ENCODE measurements at places on chromosomes 1 and 21.
A peak's percentile ranks its signal among the peaks of the same experiment; 100 is the strongest.

DNA sequence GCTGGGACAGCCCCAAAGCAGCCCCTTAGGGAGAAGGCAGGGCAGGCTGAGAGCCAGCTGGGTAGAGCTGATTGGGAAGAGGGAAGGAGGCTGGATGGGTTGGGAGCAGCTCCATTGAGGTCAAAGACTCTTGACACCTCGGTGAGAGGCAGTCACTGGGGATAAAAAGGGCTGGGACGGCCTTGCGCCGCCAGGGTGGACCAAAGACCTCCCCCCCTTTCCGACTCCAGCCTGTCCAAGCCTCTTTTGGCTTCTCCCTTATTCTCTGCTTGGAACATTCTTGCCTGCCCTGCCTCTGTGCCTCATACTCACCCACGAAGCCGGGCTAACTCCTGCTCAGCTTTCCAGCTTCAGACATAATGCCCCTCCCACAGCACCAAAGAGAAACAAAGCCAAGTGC lies 51.1 kb downstream of the LRRC38 start:
- DNase-seq = no peak

GRCh38 chr1:156291226-156292061 lies 4.0 kb downstream of the GLMP start:
- DNase-seq = no peak

- no peak for DNase-seq
Measured at GRCh38 chr1:244431166-244431565, 20.5 kb downstream of the ADSS2 start.

GRCh38 chr21:36513430-36513829 lies 33.5 kb upstream of the CLDN14 start:
- DNase-seq = no peak

DNA sequence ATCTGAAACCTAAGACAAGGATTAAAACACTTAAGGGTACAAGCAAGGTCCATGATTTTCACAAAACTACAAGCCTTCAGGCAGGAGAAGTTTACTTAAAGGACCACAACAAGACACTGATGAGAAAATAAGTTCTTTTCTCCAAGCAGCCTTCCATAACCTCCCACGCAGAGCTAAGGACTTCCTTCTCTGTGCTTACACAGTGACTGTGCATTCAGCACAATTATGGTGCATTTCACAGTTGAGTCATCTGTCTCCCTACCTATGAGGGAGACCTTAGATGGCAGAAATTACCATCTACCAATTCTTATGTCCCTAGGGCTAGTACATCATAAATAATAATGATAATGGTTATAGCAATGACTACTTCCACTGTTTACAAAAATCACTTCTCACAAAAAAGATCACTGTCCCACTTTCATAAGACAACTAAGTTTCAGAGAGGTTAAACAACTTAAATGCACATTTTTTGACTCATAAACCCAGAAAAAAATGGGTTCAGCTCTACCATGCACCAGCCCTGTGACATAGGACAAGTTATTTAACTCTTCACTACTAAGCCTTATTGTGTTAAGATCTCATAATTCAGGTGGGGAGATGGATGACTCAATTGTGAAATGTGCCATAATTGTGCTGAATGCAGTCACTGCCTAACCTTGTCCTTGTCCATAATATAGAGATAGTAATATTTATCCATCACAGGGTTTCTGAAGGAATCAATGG lies 45.3 kb downstream of the TARBP1 start:
- DNase-seq = no peak

DNA sequence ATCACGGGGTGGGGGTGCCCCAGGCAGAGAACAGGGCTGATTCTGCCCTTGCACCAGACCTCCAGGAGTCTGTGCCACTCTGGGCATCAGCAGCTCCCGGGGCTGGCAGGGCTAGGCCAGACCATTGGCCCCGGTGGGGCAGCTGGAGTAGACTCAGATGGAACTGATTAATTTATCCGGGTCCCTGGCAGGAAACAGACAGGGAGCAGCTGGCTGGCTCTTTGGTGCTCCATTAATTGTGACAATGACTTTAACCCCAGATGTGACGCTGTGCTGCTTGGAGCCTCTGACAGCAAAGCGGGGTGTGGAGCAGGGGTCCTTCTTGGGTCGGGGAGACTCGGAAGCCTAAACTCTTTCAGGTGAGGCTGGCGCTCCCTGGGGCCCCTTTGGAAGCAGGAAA lies 9.5 kb downstream of the EPHA8 start:
- no peak for DNase-seq

- DNase-seq = no peak
Measured at GRCh38 chr1:97340951-97341350, 579.9 kb downstream of the DPYD start.

DNA sequence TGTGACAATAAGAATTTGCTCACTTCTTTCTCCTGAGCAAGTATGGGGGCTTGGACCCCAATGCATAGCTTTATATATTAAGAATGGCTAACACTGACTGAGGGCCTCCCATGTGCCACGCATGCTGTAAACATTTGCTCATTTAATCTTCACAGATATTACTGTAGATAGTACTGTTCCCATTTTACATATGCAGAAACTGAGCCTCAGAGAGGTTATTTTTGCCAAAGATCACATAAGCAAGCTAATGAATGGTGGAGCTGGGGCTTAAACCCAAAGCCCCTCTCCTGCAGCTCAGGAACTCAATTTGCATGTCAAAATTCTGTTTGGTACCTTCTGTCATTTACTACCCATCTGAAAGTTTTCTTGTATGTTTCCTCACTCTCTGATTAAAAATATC lies 163.5 kb upstream of the NFIA start:
- no peak for DNase-seq

DNA sequence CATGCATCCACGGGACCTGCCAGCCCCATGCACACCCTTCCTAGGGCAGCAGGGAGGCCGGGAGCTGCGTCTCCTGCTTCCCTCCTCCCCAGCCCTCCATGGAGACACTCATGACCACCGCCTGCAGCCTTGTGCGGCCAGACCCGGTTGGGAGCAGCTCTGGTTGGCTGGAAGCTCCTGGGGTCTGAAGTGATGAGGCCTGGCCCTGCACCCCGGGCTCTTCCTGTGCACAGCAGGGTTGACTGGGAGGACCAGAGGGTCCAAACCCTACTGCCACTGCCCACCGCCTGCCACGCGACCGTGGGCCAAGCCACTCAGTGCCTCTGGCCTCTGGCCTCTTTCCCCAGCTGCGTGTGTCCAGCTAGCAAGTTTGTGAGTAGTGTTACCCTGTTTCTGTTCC lies 111.1 kb upstream of the COL6A1 start:
- no peak for DNase-seq

DNA sequence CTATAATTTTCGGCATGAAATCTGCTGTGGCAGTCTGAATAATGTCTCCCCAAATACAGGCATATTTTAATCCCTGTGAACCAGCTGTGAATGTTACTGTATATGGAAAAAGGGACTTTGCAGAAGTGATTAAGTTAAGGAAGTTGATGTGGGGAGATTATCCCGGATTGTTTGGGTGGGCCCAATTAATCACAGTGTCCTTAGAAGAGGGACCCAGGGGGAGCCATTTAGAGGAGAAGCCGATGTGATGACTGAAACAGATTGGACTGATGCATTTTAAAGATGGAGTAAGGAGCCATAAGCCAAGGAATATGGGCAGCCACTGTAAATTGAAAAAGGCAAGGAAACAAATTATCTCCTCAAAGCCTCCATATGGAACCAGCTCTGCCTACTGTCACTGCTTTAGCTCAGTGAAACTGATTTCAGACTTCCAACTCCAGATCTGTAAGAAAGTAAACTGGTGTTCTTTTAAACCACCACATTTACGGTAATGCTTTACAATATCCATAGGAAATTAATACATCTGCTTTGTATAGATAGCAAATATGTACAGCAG lies 61.1 kb upstream of the GPR88 start:
- no peak for DNase-seq

GRCh38 chr1:233721004-233721595 lies 107.2 kb downstream of the KCNK1 start:
- no peak for DNase-seq

- no peak for DNase-seq
Measured at GRCh38 chr1:158145173-158145719, 35.4 kb upstream of the CD1D start.

GRCh38 chr1:160460683-160461287 lies 60.4 kb downstream of the VANGL2 start:
- DNase-seq = no peak

DNA sequence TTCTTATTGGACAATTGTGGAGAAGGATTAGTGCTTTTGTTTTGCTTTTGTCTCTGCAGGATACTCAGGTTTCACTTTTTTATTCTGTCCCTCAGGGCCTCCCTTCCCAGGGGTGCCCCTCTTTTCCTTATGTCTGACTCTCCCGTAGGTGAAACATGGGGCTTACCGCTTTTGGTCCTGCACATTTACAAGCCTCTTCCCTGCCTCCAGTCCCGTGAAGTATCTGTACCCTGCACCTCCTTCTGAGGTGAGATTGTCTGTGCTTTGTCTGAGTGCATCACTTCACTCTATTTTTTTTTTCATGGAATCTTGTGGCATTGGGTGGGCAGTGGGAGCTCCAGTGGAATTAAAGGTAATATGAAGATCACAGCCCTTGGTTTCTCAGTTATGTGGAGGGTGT lies 758.1 kb upstream of the TPTE start:
- no peak for DNase-seq

- no peak for DNase-seq
Measured at GRCh38 chr1:219352961-219353651, 179.4 kb downstream of the LYPLAL1 start.

DNA sequence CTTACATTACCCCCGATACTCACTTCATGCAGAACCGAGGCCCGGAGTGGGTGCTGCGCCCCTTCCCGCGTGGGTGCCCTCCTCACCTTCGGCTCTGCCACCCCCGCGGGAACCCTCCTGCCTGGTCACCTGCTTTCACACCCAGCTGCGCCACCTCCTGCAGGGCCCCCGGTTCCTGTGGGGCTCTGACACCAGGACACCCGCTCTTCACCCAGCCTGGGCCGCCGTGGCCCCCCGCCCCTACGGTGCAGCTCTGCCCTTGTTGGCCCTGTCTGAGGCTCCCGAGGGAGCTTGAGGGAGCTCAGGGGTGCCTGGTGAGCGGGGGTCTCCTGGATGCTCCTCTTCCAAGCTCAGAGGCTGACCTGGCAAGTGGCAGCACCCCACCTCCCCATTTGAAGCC lies 19.0 kb downstream of the RRP1 start:
- no peak for DNase-seq

- DNase-seq = peak; percentile 38
Measured at GRCh38 chr1:55378582-55378981, 163.4 kb upstream of the USP24 start.

- DNase-seq = no peak
Measured at GRCh38 chr1:109241344-109241743, 8.0 kb upstream of the CELSR2 start.

DNA sequence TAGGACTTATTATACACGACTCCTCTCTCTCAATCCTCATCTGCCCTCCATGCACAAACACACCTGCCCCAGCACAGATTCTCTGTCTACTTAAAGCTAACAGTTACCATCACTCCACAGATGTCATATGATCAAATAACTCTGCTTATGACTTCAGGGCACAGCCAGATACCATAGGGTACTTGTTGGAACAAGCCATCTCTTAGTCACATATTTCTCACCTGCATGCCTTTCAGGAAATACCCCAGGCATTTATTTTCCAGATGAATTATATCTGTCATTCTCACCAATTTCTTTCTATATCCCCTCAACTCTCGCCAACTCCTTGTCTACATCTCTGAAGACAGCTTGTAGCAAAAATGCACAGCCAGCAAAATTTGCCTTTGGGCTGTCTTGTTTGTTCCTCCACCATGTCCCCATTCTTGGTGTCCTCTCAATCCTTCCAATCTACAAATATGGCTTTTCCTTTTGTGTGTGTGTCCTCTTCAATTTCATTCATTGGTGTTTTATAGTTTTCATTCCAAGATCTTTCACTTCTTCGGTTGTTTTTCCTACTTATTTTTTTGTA lies 353.9 kb upstream of the CAMK1G start:
- no peak for DNase-seq

- DNase-seq = no peak
Measured at GRCh38 chr1:210072896-210073504, 135.0 kb downstream of the SYT14 start.

- DNase-seq = no peak
Measured at GRCh38 chr21:42505090-42505726, 8.4 kb upstream of the SLC37A1 start.

DNA sequence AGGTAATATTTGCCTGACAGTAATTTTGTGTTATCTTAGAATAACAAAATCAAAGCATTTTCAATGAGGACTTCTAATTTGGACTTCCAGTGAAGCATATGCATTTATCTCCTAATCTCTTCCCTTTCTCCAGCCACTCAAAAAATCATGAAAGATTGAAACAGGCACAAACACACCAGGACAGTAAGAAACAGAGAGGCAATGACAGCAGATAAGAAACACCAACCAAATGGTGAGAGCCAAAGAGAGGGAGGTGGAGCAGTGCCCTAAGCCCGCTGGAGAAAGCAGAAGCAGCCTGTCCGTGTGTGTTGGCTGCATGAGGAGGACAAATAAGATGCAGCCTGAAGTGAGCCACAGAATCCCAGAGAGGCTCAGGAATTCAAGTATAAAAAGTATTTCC lies 39.0 kb downstream of the SLC44A3 start:
- DNase-seq = no peak

- DNase-seq = no peak
Measured at GRCh38 chr1:107942814-107943213, 22.2 kb downstream of the VAV3 start.

DNA sequence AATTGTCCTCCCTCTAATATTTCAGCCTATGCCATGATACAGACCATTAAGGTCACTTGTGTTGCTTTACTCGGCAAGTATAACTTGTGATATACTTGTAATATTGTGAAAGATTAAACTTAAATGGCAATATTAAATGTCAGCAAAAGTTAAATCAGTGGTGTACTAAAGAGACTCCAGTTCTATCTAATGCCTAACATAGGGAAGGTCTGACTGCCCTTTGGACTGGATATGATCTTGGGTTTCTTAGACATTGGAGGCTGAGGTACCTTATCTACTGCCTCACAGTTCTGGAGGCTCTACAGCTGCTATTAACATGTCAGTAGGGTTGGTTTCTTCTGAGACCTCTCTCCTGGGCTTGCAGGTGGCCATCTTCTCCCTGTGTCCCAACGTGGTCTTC lies 89.9 kb downstream of the MT1HL1 start:
- no peak for DNase-seq

- peak; percentile 78 for DNase-seq
Measured at GRCh38 chr1:209565759-209566678, 17.5 kb upstream of the CAMK1G start.

DNA sequence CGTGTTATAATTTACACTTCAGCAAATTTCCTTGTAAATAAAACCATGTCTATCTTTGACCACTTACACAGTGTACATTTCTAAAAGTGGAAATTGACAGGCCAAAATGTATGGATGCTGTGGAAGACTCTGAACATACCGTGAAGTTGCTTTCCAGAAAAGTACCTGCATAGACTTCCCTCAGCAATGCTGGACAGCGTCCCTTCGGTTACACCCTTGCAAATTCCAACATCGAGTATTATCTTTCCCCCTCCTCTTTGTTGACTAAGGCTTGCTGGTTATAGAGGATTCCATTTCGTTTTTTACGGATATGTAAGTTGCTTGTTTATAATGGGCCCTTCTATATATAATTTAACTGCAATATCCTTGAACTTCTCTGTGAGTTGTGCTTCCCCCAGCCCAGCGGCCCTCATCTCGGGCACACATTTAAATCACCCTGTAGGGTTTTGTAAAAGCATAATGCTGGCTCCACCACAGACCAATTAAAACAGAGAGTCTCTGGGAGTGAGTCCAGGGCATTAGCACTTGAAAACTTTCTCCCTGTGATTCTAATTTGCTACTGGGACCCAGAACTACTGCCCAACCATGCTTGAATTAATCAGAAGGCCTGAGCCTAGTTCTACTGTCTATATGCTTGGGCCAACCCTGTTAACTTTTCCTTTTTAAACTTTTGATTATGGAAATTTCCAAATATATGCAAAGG lies 230.3 kb downstream of the GRIK3 start:
- no peak for DNase-seq

GRCh38 chr1:223708001-223708359 lies 4.4 kb upstream of the CAPN2 start:
- DNase-seq = peak; percentile 69
